ENCODE measurements at places on chromosomes 4 and X.

DNA sequence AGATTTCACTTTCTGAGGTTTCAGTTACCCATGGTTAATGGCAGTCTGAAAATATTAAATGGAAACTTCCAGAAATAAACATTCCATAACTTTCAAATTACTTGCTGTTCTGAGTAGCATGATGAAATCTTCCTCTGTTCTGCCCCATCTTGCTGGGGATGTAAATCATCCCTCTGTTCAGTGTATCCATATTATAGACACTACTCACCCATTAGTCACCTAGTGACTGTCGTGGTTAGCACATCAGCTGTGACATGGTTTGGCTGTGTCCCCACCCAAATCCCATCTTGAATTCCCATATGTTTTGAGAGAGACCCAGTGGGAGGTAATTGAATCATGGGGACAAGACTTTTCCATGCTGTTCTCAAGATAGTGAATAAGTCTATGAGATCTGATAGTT is 125.5 kb upstream of the GIMD1 start:
- DNase-seq = no peak

- no peak for DNase-seq
Observed at GRCh38 chr4:63458010-63458409, 951.2 kb downstream of the TECRL start.

- DNase-seq = no peak
Observed at GRCh38 chr4:6649216-6649615, 8.7 kb downstream of the MRFAP1 start.

- no peak for DNase-seq
Observed at GRCh38 chr4:109044431-109044830, 258.0 kb downstream of the COL25A1 start.

Measured in T-helper 2 cell (primary cell).